Aorta (tissue), 5 donors: ENCODE measurements at places on chromosomes 5 and 9. TPM values are rescaled to one million over a fixed set of nuclear protein-coding genes. Genes with fewer than 3 reads are reported as not detected.

GRCh38 chr5:36252722-36253365, 11.1 kb upstream of the NADK2 start:
- no peak overlapping the region for H3K27ac ChIP-seq
- H3K36me3 ChIP-seq: no peaks in the 10 kb centered on the region
- no peaks in the 10 kb centered on the region for H3K4me1 ChIP-seq
- no peaks in the 10 kb centered on the region for H3K27me3 ChIP-seq
- no peak for DNase-seq
- H3K4me3 ChIP-seq: no peak overlapping the region

The TRAF1 gene
- total RNA-seq: 25.7 TPM

GRCh38 chr5:124649491-124650146, 96.8 kb downstream of the ZNF608 start:
- H3K4me3 ChIP-seq: no peak overlapping the region
- no peaks in the 10 kb centered on the region for H3K4me1 ChIP-seq
- no peaks in the 10 kb centered on the region for H3K27me3 ChIP-seq
- no peaks in the 10 kb centered on the region for H3K36me3 ChIP-seq
- H3K27ac ChIP-seq: no peak overlapping the region

GRCh38 chr5:135456238-135457099, 4.3 kb upstream of the TIFAB start:
- peak; percentile 87 for DNase-seq
- H3K4me1 ChIP-seq: peaks cover 7% of the 10 kb centered on the region
- H3K27me3 ChIP-seq: no peaks in the 10 kb centered on the region
- H3K27ac ChIP-seq: no peak overlapping the region
- no peaks in the 10 kb centered on the region for H3K36me3 ChIP-seq

GRCh38 chr9:6965566-6965965, 207.8 kb downstream of the KDM4C start:
- H3K4me1 ChIP-seq: no peaks in the 10 kb centered on the region
- no peak for DNase-seq
- peaks cover 2% of the 10 kb centered on the region for H3K36me3 ChIP-seq
- H3K4me3 ChIP-seq: no peak overlapping the region
- no peak overlapping the region for H3K27ac ChIP-seq

The CSF1R gene
- 35.3 TPM for total RNA-seq
